LHCN-M2 (cell line): ENCODE measurements at places on chromosomes 4 and X.
A peak's percentile ranks its signal among the peaks of the same experiment; 100 is the strongest.

GRCh38 chr4:104451573-104451972, 43.1 kb downstream of the CXXC4 start:
- DNase-seq = no peak

DNA sequence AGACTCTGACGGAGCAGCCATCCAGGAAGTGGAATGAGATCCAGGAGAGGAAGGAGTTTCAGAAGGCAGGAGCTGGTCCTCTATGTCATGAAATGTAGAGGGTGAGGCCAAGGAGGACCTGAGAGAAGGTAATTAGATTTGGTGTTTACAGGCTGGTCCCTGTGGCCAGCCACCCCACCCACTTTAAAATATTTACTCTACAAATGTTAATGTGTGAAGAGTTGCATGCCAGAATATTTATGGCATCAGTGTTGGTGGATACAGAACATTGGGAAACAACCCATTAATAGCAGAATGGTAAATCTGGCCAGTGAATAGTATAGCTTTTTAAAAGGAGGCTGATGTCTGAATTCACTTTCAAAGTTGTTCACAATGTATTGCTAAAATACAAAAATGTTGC, 17.6 kb downstream of the TMEM164 start:
- no peak for DNase-seq

DNA sequence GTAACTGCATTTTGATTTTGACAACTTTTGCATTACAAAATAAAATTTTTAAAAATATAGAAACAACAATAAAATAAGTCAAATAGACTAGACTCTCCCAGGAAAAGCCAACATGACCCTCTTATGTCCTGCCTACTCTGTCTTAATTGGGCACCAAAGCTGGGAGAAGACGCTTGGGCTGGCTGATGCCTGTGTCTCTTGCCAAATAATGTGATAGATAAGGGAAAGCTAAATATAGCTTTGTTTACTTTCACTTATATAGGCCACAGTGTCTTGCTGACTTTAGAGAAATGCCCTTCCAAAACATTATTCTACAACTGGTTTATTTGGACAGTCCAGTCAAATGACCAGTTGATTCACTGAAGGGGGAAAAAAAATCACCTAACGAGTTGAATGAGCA, 54.2 kb downstream of the FMR1NB start:
- DNase-seq = no peak

- DNase-seq = peak; percentile 34
Measured at GRCh38 chrX:101252634-101253033, 33.0 kb downstream of the DRP2 start.

DNA sequence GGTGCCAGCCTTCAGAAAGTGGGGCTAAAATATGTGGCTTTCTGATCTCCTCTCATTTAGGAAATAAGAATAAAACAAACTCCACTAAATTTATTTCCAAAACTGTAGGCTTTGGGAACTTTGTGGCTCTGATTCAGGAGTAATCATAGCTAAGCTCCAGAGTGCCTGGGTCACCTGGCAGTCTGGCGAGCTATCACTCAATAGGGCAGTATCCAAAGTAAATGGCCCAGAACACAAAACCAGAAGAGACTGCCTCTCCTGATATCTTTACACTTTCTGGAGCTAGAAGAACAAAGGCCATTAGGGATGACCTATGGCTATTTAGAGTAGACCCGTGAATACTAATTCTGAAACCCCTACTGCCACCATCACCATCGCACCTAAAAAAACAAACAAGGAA, 17.0 kb upstream of the PPARGC1A start:
- DNase-seq = no peak

GRCh38 chr4:1490654-1491327, 84.5 kb upstream of the NKX1-1 start:
- DNase-seq = no peak

- no peak for DNase-seq
Measured at GRCh38 chr4:36241771-36242170, 2.5 kb downstream of the ARAP2 start.

DNA sequence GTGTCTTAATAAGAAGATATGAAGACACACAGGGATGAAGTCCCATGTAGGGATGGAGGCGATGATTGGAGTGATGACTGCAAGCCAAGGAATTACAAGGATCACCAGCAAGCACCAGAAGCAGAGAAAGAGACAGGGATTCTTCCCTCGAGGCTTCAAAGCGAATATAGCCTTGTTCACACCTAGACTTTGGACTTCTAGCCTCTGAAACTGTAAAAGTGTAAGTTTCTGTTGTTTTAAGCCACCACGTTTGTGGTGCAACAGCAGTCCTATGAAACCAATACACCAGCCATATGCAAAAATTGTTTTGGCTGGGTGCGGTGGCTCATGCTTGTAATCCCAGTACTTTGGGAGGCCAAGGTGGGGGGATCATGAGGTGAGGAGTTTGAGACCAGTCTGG, 9.8 kb upstream of the PDS5A start:
- no peak for DNase-seq
